Glutamatergic neuron (in vitro differentiated cells): ENCODE measurements at places on chromosomes 2 and 18. TPM values are rescaled to one million over a fixed set of nuclear protein-coding genes. Genes with fewer than 3 reads are reported as not detected.

DNA sequence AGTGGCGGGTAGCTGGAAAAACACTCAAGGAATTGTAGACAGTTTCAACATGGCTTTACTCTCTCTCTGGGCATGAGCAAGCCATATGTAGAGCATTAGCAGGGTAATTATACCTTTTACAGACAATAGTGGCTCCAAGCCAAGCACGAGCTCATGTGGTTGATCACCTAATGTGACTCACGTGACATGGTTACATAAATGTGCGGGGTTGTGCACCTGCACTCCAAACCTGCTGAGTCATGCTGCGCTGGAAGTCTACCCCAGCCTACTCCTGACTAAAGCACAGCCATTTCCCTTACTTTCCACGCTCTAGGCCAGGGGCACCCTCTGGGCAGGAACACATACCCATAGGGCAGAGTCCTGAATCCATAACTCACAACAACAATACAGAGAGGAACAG, 232.8 kb downstream of the MBD5 start:
- DNase-seq: no peak

DNA sequence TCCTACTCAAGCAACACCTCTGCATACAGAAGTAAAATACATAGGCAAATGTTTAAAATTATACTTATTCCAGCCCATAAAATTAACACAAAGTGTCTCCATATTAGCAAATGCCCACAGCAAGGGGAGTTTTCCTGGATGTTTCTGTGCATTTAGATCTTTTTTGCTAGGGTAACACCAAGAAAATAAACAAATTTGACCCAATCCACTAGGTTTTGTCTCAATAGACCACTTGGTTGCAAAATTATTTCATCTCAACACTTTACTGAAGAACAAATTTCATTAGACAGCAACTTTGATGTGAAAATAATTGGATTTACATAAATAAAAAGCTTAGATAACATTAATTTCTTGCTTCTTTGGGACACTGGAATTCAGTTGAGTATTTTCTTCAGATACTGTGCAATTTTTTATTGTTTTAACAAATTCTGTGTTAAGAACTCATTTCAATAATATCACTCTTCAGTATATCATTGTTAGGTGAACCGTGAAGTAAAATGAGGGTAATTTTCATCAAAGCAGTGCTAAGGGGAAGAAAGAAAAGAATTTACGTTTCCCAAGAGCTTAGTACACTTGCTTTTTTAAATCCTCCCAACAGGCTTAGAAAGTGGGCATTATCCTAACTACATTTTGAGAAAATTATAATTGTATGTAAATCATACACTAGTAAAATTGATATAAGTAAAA, 133.5 kb upstream of the TTC39C start:
- no peak for DNase-seq

DNA sequence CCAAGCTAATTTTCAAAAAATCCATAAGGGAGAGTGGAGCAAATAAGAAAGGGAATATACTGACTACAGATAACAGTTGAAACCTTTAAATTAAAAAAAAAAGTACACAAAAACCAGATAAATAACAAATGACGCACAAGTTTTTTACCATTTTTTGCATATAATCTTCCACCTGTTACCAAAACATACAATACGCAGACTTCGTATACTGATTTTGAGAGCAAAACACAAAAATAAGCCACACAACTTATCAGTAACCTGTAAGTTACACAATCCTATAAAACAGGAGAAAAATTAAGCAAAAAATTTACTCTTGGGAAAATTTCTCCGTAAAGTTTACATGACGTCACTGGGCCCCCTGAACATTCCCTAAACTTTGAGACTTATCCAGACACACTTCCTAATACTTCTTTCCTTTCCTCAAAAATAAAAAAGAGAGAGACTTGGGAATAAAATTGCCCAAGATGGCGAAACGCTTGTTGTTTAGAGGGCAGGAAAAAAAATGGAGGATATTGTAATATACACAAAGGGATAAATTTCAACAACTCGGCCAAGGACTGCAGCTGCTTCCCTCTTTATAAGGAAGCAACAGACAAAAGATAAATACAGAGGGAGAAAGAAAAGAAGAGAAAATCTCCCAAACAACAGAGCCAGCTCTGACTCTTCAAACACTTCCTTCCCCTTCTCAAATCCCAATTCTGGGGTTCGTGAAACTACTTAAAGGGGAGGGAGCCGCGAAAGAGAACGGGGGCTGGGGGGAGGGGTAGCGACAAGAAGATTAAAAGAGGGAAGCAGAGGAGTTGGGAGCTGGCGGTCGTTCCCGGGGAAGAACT, 1.6 kb downstream of the BAZ2B start:
- DNase-seq: no peak

DNA sequence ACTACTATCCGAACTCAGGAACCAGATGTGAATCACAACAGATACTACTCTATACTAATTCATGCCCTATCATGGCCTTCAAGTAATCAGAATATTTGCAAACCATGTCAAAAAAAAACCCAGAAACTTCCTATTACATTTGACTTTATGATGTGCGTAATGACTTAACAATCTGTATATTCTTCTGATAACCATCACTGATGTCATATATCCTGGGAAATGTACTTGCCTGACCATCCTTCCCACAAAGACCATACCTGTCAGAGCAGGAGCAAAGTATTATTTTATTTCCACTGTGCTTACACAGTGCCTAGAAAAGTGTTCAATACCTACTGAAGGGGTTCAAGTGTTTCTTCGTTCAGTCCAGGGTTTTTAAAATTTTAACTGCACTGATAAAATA, 27.5 kb downstream of the PPP4R1 start:
- no peak for DNase-seq

DNA sequence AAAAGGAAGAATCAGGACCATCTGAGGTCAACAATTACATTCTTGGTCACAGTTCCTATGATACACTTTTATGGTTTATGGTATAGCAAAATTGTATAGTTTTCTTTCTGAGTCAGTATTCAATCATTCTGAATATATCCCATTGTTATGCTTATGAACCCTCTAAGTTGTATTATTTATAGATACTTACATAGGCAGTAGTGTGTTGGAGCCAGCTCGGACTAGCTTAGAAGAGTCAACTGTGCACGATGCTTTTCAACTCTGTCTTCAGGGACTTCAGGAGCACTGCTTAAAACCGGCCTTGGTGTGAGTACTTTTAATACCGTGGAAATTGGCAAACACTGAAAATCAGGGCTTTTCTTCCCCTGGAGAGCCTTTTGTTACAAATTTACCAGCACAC, 215.7 kb downstream of the IKZF2 start:
- no peak for DNase-seq

GRCh38 chr18:13446024-13446423, 227.5 kb downstream of the LDLRAD4 start:
- no peak for DNase-seq

DNA sequence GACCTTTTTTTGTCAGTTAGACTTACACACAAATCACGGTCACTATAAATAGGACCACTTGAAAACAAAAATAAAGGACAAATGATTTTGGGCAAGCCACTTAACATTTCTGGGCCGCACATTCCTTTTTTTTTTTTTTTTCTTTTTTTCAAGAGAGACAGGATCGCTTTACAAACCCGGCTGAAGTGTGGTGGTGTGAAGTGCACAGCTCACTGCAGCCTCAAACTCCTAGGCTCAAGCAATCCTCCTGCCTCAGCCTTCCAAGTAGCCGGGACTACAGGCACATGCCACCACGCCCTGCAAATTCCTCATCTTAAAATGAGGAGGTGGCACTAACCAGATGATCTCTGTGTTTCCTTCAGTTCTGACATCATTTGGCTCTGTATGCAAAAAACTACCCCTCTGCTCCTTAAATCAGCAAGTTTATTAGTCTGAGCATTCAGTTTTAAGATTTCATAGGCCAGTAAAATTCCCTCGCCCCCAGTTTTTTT, 28.3 kb upstream of the MRO start:
- no peak for DNase-seq

DNA sequence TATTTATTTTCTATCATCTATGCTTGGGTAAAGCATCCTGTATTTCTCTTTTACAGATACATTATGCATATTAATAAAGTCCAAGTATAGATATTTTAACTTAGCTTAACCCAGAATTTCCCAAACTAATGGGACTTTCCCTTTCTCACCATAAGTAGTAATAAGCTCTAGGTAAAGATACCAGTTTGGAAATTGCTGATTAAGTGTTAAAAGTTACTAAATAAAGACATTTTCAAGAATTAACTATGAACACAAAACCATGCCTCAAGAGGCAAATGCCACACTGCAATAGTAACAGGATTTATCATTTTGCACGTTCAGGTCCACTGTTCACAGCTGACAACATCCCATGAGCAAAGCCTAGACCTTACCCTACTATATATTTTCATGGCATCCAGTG, 934.7 kb upstream of the FSHR start:
- DNase-seq: no peak

DNA sequence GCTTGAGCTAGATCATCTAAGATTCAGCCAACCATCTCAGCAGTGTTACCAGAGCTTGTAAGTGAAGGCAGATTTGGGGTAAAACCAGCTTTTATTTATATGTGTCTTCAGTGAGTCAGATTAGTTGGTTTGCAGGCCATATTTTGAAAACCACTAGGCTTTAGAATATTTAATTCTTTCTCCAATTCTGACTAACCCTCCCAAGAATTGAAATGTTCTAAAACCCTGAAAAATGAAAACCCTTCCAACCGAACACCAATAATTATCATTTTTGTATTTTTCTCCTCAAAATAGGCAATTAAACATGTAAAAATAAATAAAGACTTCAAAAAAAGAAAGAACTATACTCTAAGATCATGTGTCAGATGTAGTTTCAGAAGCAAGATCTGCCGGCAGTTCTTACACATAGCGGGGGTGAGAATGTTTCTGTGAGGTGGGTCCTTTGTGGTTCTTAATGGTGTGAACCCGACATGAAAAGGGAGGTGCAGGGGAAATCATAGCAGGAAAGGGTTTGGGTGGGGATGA, 14.2 kb downstream of the PLEK start:
- DNase-seq: no peak

DNA sequence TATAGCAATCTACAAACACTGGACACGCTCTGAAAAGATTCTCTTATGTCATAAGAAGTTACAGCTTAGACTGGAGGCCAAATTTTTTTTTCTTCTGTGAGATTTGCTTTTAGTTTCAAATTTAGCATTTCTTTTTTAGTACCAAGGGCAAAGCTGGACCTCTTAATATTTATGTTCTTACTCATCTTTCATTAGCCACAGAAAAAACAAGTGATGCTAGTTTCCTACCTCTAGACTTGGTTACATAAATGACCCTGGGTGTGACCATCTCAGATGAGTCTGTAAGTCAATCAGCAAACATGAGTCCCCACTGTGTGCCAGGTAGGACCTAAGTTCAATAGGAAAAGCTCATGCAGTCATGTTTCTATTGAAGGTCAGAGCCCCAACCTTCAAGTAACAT, 94.4 kb downstream of the MEP1B start:
- DNase-seq: no peak

- no peak for DNase-seq
These were observed 120.8 kb downstream of the GREB1L start for GRCh38 chr18:21362831-21363230.

DNA sequence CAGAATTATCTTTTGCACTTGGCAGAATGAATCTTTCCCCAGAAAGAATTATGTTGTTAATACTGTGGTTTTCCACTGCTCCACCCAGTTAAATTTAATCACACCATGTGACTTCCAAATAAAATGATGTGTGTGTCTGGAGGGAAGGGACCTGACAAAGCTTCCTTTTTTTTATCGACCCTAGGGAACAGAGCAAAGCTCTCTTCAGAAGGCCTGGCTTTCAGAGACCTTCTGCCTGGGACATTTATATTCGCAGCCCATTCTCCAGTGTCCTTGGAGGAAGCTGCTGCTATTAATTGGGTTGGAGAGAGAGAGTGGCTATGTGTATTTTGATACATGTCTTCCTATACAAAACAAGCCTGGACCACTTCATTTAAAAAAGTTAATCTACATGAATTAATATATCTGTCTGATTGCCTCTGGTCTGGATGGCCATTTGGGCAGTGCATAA, 233.7 kb downstream of the PRKCE start:
- no peak for DNase-seq

DNA sequence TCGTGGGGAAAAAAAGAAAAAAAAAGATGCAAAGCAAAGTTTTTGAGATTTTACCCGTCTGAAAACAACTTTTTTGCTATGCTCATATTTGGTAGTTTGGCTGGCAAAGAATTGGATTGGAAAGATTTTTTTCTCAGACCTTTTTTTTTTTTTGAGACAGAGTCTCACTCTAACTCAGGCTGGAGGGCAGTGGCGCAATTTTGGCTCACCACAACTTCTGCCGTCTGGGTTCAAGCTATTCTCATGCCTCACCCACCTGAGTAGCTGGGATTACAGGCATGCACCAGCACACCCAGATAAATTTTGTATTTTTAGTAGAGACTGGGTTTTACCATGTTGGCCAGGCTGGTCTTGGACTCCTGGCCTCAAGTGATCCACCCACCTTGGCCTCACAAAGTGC, 56.3 kb upstream of the TANC1 start:
- no peak for DNase-seq

GRCh38 chr2:25620077-25620476, 53.3 kb downstream of the DTNB start:
- no peak for DNase-seq

DNA sequence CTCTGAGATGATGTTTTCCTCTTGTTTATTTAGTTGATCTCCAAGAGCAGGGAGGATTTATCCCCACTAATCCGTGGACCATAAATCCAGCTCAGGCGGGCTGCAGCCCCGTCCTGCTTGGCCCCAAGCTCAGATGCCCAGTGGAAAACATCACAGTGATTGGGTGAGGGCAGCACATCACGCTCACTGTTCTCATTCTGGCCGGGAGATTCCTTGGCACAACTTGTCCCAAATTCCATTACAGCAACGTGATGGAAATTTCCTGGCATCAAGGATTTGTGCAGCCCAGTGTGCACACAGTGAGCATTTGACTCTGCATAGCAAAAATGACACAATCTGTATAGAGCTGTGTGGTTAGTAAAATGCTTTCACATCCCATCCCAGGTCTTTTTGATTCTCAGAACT, 96.8 kb downstream of the VAPA start:
- DNase-seq: no peak

DNA sequence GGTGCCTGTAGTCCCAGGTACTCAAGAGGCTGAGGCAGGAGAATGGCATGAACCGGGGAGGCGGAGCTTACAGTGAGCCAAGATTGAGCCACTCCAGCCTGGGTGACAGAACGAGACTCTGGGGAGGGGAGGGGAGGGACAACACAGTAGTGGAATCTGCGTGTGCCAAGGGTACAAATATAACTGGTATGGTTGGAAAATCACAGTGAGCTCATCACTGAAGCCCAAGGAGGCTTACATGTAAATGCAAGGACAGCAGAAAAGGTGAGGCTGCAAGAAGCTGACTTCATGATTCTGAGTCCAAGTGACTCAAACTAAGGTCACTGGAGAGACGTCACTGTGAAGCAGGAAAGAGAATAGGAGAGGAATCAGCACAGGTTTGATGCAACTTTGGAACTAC, 9.2 kb downstream of the SEPTIN10 start:
- DNase-seq: no peak

- no peak for DNase-seq
These were observed 598 bp upstream of the C2orf69 start for GRCh38 chr2:199910338-199911051.

Gene DNAJC5G
- not detected for total RNA-seq

Gene HRH4
- not detected for total RNA-seq

Gene CD8A
- 0.59 TPM for total RNA-seq

Gene FAP
- not detected for total RNA-seq

Gene KCNG2
- 1.6 TPM for total RNA-seq

Gene TNFRSF11A
- total RNA-seq: 1.2 TPM

Gene KATNAL2
- total RNA-seq: 2.4 TPM

Gene ZSWIM2
- total RNA-seq: not detected

Gene TRIB2
- total RNA-seq: 131 TPM

Gene MAP3K19
- not detected for total RNA-seq

Gene CLIP4
- total RNA-seq: 3.3 TPM
